ENCODE measurements at places on chromosomes 3 and 15. TPM values are rescaled to one million over a fixed set of nuclear protein-coding genes. Genes with fewer than 3 reads are reported as not detected.

DNA sequence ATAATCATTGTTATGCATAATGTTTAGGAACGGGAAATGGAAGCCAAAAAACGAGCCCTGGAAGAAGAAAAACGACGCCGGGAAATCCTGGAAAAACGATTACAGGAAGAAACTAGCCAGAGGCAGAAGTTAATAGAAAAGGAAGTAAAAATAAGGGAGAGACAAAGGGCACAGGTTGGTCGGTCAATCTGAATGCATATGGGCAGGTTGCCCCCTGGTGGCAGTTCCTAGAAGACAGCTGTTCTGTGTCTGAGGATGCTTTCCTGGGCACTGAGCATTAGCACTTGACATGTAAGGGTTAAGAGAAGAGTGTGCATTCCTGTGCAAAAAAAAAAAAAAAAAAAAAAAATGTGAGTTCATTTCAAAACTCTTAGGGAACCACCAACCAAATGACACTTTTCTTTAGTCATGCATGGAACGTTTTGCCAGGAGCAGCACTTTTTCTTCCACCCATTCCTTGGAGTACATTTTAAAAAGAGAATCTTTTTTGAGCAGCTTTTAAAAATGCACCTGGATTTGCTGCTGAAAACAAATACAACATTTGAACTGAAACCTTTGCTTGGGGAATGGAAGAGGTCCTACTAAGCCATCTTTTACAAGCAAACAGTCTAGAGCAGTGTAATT is 11.1 kb upstream of the ABHD10 start:
- no peaks in the 10 kb centered on the region for H3K36me3 ChIP-seq
- no peaks in the 10 kb centered on the region for H3K27me3 ChIP-seq
- peak; percentile 87 for DNase-seq

DNA sequence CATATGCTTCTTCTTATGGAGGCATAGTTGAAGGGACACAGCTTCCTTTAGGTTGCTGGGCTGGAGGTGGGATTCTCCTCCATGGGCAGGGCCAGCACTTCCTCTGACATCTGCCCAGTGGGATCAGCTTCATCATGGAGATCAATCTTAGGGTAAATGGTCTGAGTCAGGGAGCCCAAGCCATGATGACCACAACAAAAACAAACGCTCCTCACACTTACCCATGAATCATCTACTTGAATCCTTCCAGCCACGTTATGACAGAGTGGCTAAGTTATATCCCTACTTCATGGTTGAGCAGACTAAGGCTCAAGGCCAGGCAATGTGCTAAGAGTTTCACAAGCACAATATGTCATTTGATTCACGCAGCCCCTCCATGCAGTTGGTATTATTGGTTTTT is 87.2 kb upstream of the NMNAT3 start:
- H3K4me3 ChIP-seq, result no peak overlapping the region
- H3K27me3 ChIP-seq, result no peaks in the 10 kb centered on the region
- H3K4me1 ChIP-seq, result peaks cover 2% of the 10 kb centered on the region
- H3K36me3 ChIP-seq, result no peaks in the 10 kb centered on the region
- no peak overlapping the region for H3K27ac ChIP-seq

DNA sequence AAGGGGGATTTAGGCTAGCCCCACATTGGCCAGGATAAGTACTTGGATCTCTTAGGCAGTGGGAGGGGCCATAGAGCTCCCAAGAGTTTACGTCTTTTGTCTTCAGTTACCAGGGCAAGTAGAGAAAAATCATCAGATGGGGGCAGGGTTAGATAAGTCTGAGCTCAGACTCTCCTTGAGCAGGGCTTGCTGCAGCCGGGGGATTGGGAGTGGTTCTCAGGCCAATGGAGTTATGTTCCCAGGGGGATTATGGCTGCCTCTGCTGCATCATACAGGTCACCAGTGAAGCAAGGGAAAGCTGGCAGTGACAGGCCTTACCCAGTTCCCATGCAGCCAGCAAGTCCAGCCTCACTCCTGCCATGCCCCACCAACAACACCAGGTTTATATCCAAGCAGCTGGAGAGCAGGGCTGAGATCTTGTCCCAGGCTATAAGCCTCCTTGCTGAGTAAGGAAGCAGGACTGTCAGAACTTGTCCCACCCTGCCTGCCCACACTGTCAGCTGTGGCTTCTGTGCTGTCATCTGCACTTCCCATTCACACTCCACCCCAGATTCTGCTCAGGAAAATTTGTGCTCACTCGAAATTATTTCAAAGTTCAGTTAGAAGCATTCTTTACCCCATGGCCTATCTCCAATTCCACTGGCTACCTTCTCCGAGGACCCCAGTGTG is 215.3 kb downstream of the FAM43A start:
- no peak overlapping the region for H3K4me3 ChIP-seq
- no peaks in the 10 kb centered on the region for H3K36me3 ChIP-seq
- H3K4me1 ChIP-seq, result no peaks in the 10 kb centered on the region
- no peaks in the 10 kb centered on the region for H3K27me3 ChIP-seq

DNA sequence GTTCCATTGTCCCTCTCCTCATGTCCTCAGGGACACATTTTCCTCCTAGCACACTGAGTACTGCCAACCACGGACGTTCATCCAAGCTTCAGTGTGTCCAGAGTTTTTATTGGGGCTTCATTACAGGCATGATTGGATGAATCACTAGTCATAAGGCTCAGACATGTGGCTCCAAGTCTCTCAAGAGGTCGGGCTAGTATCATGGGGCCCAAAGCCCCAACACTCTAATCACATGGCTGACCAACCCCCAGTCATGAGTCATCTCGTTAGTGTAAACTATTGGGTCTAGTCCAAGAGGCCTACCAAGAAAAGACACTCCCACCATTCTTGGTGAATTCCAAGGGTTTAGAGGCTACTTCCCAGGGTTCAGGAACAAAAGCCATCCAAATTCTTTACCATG is 4.4 kb downstream of the TERC start:
- no peak overlapping the region for H3K4me3 ChIP-seq
- no peak overlapping the region for H3K27ac ChIP-seq
- no peaks in the 10 kb centered on the region for H3K36me3 ChIP-seq

DNA sequence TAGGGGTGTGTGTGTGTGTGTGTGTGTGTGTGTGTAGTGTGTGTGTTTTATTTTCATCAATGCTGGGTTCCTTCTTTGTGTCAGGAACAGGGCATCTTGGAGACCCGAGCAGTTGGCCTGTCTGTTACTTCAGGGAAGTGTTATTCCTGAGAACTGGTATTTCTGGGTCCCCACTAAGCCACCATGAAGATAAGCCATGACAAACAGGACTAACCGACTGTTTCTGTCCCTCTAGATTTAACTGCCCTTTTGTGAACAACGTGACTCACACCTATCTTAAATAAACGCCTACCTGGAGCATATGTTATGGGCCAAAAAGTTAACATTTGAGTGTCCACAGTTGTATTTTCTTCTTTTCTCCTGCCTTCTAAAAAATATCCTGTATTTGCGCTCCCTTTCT is 19.5 kb downstream of the SIDT1 start:
- H3K4me1 ChIP-seq, result no peaks in the 10 kb centered on the region
- no peaks in the 10 kb centered on the region for H3K27me3 ChIP-seq
- H3K27ac ChIP-seq, result no peak overlapping the region
- no peak for DNase-seq
- no peak overlapping the region for H3K4me3 ChIP-seq

DNA sequence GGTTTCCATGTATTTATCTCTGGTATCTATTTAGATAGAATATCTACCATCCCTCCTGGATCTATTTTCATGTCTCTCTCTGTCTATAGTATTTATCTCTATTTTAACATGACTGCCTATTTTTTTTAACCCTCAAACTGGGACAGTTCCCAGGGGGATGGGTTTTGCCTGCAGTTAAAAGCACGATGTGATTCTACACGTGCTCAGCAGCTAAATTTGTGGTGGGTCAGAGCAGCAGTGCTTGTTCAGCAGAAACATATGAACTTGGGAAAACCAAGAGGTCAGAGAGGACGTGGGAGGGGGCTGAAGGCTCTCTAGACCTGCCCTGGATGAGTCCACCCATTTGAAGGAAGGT is 189.2 kb downstream of the NTRK3 start:
- DNase-seq, result no peak
- H3K4me1 ChIP-seq, result no peaks in the 10 kb centered on the region
- H3K36me3 ChIP-seq, result no peaks in the 10 kb centered on the region
- no peak overlapping the region for H3K4me3 ChIP-seq
- H3K27ac ChIP-seq, result no peak overlapping the region
- no peaks in the 10 kb centered on the region for H3K27me3 ChIP-seq

DNA sequence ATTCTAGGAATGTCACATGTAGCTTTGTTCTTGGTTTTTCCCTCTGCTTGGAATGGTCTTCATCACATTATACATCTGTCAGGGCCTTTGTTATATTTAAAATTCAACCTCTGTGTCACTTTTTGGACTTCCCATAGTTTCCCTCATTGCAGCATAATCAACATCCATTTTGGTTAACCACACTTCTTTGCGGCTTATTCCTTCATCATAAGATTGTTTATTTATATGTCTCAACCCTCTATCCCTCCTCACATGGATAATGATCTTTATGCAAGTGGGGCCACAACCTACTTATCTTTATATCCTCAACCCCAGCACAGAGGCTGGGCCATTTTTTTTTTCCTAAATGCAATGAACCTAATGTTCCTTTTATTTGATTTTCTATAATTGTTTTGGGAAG is 260.0 kb upstream of the THBS1 start:
- H3K27ac ChIP-seq, result no peak overlapping the region
- no peaks in the 10 kb centered on the region for H3K36me3 ChIP-seq
- no peak for DNase-seq
- H3K4me1 ChIP-seq, result no peaks in the 10 kb centered on the region

DNA sequence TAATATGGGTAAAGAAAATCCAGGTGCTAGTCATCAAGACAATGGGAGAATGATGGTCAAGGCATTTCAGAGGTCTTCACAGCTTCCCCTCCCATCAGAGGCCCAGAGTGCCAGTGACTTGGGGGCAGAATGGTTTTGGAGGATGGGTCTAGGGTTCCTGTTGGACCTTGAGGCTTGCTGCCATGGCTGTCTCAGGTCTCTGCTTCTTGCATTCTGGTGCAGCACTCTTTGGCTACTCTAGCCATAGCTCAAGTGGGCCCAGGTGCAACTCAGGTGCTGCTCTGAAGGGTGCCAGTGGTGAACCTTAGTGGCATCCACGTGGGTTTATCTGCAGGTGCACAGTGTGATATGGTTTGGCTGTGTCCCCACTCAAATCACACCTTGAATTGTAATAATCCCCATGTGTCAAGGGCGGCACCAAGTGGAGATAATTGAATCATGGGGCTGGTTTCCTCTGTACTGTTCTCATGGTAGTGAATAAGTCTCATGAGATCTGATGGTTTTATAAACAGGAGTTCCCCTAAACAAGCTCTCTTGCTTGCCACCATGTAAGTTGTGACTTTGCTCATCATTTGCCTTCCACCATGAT is 48.5 kb upstream of the PEX5L start:
- no peaks in the 10 kb centered on the region for H3K36me3 ChIP-seq
- peak; percentile 1 for DNase-seq
- no peak overlapping the region for H3K4me3 ChIP-seq
- no peak overlapping the region for H3K27ac ChIP-seq
- no peaks in the 10 kb centered on the region for H3K4me1 ChIP-seq

DNA sequence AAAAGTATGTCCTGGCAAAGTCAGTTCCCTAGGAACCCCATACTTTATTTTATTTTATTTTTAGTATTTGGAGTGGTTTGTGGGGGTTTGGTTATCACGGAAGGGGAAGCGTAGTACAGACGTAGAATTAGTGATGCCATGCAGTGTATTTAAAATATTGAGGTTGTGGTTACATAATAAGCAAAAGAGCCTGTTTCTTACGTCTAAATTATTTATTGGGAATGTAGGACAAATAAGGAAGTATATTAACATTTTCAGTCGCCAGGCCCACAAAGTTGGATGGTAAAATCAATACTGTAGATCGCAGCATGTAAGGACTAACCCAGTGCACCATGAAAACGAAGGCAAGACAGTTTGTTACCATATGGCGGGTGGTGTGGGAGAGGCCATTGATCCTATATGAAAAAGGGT is 558 bp downstream of the DTWD1 start:
- peak overlapping the region; percentile 93 for H3K27ac ChIP-seq
- peak overlapping the region; percentile 94 for H3K4me3 ChIP-seq
- peaks cover 15% of the 10 kb centered on the region for H3K4me1 ChIP-seq

- H3K4me1 ChIP-seq, result peaks cover 4% of the 10 kb centered on the region
- no peaks in the 10 kb centered on the region for H3K27me3 ChIP-seq
- no peaks in the 10 kb centered on the region for H3K36me3 ChIP-seq
These were observed 16.9 kb downstream of the FBLN2 start for GRCh38 chr3:13565581-13566452.

GRCh38 chr3:72176537-72177041 is 391.6 kb upstream of the PROK2 start:
- H3K27ac ChIP-seq, result no peak overlapping the region
- no peaks in the 10 kb centered on the region for H3K36me3 ChIP-seq
- peaks cover 7% of the 10 kb centered on the region for H3K4me1 ChIP-seq
- H3K27me3 ChIP-seq, result peaks cover 13% of the 10 kb centered on the region

DNA sequence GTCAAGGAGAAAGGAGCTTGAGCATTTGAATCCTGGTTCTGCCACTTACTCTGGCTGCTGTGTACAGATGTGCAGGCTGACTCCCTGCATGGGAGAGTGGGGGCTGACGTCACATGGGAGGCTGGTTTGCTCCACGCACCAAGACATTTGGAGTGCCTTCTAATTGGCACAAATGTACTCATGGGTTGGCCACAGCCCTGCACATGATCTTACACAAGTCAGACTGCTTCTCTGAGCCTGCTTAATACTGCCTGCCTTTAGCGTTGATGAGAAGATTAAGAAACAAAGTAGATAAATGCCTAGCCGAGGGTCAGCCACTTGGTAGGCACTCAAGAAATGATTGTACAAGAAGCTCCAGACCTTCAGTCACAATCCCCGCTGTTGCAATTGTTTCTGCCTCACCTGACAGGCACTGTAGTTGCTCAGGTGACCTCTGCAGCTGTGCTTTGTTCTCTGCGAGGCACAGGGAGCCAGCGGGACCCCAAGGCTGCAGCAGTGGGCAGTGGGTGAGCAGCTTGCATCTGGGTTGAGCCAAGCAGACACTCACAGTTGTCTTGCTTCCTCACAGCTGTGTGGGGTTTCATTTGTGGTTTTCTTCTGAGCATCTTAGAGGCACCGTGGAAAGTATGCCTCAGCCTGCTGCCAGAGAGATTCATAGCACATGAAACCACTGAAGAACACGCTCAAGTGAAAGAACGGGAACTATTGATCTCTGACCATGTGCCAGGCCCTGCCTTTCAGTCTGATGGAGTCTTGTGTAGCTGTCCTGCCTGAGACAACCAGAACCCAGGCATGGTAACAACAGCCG is 33.1 kb downstream of the GRK7 start:
- DNase-seq, result peak; percentile 71
- H3K27ac ChIP-seq, result peak overlapping the region; percentile 91
- H3K4me1 ChIP-seq, result peaks cover 25% of the 10 kb centered on the region
- H3K36me3 ChIP-seq, result no peaks in the 10 kb centered on the region
- no peaks in the 10 kb centered on the region for H3K27me3 ChIP-seq
- H3K4me3 ChIP-seq, result no peak overlapping the region

DNA sequence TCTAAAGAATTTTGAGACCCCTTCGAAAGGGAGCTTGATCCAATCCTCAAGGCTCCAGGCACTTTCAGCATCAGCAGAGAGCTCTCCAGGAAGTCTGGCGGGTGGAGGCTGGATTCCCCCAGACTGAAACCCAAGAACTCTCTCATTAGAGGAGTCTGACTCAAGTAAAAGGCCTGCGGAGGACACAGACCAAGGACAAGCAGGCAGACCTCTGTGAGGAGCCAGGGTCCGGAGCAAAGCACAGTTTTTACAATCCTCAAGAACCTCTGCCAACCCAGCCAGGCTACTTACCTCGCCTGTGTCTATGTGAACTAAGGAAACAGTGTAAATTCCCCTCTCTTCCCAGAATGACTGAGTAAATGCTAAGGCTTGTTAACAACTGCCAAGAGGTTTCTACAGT is 86.2 kb downstream of the FBN1 start:
- no peaks in the 10 kb centered on the region for H3K27me3 ChIP-seq
- H3K4me3 ChIP-seq, result no peak overlapping the region
- DNase-seq, result peak; percentile 35
- H3K27ac ChIP-seq, result no peak overlapping the region

The IGF2BP2 gene
- total RNA-seq, result 15.6 TPM

The SLC25A20 gene
- total RNA-seq, result 8.1 TPM

The ARHGAP11A gene
- 8.5 TPM for total RNA-seq

Data from lung (tissue), 17 donors.